Stimulated activated CD8-positive, alpha-beta memory T cell treated with anti-CD3 and anti-CD28 coated beads, Interleukin-4, amount 100 ng/mL, for 24 hours (primary cell): ENCODE measurements at places on chromosomes 7 and 10.

- DNase-seq = no peak
Measured at GRCh38 chr7:121140790-121141189, 152.3 kb downstream of the CPED1 start.

DNA sequence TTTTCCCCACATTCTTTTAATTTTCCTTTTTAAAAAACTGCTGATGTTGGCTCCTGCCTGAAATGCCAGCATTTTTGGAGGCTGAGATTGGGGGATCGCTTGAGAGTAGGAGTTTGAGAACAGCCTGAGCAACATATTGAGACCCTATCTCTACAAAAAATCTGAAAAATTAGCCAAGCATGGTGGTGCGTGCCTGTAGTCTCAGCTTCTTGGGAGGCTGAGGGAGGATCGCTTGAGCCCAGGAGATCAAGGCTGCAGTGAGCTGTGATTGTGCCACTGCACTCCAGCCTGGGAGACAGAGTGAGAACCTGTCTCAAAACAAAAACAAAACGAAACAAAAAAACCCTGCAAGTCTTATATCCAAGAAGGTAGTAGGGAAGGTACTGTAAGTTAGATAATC lies 51.7 kb downstream of the ZMYND11 start:
- DNase-seq = no peak

DNA sequence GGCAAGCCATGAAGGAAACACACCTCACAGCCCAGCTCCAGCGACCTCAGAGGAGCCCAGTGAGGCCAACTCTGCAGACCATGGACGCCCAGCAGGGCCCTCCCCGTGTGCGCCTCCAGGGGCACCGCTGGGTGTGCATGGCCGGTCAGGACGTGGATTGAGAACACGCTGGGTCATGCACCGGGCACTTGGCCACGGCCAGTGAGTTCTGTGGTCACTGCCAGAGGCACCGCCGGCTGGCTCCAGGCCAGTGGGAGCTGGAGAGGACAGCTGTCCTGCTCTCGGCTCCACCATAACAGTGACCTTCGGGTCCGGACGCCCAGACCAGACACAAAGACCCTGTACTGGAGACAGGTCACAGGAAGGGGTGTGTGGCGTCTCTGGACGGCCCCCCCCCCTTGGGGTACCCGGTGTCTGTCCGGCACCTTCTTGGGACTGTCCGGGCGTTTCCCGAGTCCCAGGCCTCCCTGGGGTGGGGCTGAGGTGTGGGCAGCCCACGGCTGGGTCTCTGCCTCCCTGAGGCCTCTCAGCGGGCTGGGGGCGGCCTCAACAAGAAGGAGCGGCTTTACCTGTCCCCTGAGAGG lies 50.4 kb upstream of the NKX6-2 start:
- DNase-seq = no peak

- no peak for DNase-seq
Measured at GRCh38 chr10:85607043-85607695, 759.4 kb downstream of the GRID1 start.

GRCh38 chr10:66259836-66260235 lies 666.0 kb upstream of the LRRTM3 start:
- no peak for DNase-seq

DNA sequence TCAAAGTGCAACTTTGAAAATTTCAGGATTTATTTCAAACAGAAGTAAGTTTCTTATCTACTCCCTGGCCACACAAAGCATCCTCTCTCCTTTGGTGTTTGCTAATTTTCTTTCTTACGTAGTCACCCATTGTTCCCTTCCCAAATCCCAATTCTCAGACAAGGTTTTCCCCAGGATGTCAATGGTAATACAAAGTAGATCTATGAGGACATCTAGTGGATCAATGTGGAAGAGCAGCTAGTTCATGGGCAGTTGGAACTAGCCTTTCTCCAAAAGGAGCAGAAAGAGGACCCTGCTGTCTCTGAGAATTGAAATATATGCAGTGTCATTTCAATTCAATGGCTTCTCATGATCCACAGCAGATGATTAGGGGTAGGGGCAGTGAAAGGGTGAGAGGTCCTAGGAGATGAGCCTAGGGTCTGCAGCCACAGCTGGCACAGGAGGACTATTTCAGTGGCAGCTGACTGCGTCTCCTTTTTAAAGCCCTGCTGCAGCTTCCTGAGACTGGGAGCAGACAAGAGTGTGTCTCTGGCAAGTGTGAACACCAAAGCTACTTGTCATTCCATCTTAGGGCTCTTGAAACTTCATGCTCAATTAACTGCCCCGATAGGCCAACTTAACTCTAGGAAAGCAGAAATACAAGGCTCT lies 632.6 kb downstream of the KCNMA1 start:
- DNase-seq = no peak

- DNase-seq = no peak
Measured at GRCh38 chr10:22634093-22634492, 80.3 kb downstream of the PIP4K2A start.

DNA sequence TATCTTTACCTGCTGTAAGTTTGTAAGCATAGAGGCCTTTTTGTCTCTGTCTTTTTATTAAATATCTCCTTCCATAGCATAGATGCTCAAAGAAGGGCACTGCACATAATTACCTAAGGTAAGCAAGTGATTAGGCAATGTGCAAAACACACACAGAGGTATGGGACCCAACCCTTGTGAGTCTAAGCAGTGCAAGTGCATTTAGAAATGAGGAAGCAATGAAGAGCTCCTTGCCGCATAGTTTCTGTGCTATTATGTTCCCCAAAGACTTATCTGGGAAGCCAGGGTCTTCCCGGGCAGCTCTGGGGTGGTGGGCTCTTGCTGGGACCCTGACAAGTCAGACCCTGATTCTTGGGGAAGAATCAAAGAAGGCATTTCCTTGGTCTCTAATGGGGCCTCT lies 13.5 kb upstream of the MGAM2 start:
- no peak for DNase-seq

- DNase-seq = no peak
Measured at GRCh38 chr10:129993621-129994020, 29.5 kb upstream of the EBF3 start.

DNA sequence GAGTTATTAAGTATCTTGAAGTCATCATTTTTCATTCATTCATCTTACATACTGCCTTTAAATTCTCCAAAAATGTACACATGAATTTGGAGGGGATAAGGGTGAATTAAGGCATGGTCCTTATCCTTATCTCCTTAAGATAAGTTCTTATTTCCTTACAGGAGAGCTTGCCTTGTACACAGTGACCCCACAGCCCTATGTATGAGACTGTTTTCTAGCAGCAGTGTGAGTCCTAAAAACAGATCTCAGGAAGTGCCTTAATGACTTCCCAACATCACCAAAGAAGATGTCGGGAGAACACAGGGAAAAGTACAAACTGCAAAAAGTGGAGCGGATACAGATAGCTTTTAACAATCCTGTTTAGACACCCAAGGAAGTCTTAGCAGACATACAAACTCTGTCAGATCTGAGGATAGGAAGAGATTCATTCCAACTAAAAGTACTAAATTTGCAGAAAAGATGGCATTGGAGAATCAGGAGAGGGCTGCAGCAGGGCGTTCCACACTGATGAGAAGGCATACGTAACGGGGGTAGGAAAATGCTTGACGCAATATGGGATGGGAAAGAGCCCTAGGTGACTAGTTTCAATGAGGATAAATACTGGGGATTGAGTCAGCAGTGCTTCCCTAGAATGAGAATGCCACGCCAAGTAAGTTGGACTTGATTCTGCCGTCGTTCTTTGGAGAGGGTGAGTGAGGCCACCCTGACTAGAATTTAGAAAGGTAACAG lies 570.2 kb downstream of the PARD3 start:
- no peak for DNase-seq

DNA sequence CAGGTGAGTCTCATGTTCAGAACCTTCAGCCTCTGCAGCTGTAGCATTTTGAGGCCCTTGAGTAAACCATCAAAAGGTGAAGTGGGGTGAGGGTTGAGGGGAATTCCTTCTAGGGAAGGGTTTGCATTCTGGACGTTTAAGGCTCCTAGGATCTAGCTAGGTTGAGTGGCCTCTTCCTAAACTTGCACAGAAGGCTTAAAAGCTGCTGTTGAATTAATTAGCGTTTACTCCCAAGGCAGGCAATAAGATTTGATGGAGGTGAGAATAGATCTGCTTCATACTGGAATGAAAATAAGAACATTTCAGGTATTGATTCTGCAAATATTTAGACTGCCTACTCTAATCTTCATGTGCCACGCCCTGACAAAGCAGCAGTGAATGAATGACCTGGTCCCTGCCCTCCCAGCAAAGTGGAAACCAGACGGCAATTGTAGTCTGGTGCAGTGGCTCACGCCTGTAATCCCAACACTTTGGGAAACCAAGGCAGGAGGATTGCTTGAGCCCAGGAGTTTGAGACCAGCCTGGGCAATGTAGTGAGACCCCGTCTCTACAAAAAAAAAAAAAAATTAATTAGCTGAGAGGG lies 11.4 kb upstream of the KPNA7 start:
- DNase-seq = no peak
